ENCODE measurements at places on chromosomes 13 and 19.

GRCh38 chr13:47794963-47795362, 206.1 kb downstream of the SUCLA2 start:
- peak; percentile 17 for DNase-seq

GRCh38 chr19:39543477-39543857, 3.5 kb upstream of the EID2 start:
- DNase-seq = no peak

DNA sequence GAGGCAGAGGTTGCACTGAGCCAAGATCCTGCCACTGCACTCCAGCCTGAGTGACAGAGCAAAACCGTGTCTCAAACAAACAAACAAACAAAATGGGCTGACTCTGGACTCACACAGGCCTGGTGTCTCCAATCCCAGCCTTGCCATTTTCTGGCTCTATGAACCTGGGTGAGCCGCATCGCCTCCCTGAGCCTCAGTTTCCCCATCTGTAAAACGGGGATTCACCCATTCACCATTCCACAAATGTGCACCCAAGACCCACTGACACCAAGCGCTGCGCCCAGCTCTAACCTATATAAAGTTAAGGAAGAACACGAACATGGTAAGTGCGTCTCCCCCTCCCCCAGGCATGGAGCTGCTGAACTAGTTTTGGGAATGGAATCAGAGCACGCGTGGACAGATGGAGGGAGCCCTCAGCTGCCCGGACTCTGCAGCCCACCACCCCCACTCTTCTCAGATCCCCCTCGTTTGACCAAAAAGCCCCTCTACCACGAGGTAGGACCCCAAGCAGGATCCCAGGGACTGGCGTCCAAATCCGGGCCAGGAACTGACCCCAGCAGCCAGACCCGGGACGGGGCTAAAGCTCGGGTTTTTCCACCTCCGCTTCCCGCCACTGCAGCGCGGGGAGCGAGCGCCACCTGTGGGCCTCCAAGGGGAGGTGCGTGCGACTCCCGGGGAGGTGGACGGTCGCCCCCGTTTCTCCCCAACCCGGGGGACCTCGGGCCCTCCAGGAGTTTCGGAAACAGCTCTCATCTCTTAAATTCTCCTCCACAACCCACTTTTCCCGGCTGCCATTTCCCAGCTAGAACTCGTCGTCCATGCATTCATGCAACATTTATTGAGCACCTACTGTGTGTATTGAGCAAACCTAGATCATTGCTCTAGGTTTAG, 33.0 kb upstream of the ADGRE5 start:
- DNase-seq = peak; percentile 28

- no peak for DNase-seq
These were observed 42.4 kb downstream of the WASF3 start for GRCh38 chr13:26599860-26600259.

DNA sequence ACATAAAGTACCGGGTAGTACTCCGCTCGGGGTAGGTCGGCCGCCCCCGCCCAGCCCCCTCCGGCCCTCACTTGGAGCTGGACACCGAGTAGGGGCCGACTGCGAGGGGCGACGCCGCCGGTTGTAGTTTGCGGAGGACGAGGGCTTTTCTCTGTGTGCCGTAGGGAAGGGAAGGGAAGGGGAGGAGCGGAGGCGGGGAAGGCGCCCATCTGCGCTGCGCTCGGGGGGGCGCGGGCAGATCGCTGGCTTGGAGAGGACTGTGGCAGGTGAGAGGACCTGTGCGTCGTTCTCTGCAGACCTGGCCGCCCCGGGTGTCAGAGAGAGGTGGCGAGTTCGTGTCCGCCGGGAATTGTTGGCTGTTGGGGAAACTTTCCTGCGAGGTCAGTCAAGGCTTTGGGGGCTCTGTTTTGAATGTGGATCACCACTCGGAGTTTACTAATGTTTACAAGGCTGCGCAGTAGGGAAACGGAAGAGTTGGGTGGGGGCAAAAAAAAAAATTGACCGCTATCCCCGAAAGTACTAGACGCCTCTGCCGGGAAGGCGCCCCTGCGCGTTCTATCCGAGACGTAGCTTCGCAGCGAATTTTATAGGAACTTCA, 1.4 kb downstream of the ING1 start:
- peak; percentile 28 for DNase-seq

DNA sequence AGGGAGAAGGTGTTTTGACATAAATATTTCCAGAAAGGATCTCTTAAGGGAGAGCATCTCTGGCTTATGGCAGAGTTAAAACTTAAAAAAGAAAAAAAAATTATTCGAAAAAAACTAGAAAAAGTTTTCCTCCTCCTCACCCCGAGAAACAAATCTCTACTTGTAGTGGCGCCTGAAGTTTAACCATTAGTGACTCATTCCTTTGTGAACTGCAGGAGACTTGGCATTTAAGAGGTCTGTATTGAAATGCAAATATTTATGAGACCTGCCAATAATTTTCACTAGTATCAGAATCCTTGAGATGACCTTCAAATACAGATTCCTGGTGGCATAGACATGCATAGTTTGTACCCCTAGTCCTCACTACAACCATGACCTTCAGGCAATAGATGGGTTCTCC, 64.9 kb upstream of the MED4 start:
- DNase-seq = no peak

DNA sequence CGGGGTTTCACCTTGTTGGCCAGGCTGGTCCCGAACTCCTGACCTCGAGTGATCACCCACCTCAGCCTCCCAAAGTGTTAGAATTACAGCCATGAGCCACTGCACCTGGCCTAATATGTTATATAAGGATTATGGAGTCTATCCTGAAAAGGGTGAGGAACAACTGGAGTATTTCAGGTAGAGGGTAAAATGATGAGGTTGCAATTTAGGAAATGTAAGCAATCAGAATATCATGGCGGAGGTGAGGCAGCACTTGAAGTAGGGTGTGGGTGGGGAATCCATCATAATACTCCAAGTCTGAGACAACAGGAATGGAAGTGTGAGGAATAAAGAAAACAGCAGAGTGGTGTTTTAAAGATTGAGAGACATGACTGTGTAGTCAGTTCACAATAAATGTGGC, 582.2 kb downstream of the FGF9 start:
- no peak for DNase-seq

- DNase-seq = no peak
These were observed 20.7 kb downstream of the LIG1 start for GRCh38 chr19:48149430-48149829.

DNA sequence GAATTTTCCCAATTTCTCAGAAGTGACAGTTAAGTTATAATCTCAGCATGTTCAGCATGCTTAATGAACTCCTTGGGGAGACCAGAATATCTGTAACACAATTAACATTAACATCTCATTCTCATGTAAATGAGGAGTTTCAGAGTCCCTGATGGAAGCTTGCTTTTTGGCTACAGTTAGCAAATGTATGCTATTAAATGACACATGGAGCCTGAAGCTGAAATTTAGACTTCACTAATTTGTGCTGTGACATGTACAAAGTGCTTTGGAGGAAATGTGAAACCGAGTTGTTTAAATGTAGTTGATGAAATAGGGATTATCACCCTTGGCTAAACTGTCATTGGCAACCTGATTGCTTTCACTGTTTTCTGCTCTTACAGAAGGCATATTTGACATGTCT, 2265.1 kb upstream of the PCDH20 start:
- DNase-seq = no peak

DNA sequence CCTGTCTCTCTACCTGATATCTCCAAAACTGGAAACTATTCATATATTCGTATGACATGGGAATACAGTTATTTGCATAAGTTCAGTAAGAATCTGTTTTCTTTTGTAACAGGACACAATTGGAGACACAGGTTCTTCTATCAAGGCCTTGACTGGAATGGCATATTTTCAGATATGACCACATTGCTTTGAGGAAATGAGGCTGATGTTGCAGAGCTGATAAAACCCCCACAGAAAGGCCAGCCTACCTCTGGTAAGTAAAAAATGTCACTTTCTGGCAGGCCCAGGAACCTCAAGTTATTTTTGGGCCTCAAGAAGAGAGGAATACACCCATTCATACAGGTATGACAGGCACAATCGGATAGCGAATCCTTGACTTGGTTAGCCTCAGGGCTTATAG, 29.5 kb upstream of the KBTBD6 start:
- no peak for DNase-seq

DNA sequence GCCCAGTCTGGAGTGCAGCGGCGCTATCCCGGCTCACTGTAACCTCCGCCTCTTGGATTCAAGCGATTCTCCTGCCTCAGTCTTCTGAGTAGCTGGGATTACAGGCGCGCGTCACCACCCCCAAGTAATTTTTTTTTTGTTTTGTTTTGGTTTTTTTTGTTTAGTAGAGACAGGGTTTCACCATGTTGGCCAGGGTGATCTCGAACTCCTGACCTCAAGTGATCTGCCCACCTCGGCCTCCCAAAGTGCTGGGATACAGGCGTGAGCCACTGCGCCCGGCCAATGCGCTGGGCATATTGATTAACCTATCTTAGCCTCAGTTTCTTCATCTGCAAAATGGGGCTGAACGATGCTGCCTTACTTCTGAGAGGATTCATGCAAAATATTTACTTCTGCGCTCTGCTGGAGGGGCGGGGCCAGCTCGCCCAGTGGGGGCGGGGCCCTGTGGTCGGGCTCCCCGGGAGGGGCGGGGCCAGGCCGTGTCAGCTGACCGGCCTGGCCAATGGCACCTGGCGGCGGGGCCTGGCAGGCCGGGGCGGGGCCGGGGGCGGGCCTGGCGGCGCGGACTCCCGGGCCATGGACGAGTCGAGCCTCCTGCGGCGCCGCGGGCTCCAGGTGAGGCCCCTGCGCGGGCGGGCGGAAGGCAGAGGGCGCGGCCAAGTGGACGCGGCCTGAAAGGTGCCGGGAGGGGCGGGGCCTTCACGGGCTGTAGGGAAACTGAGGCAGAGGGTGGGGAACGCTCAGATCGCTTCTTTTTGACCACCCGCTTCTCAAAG, at the start of gene MAST3:
Gene MAST3 (plus strand): TSS at position 562 of the 776 bp plus-strand sequence. CDS start 15 bp downstream, at position 577.
- DNase-seq = peak; percentile 54

GRCh38 chr13:31330236-31330635, 130.5 kb downstream of the B3GLCT start:
- no peak for DNase-seq

GRCh38 chr19:52640916-52641315, 2.8 kb upstream of the ZNF83 start:
- no peak for DNase-seq

DNA sequence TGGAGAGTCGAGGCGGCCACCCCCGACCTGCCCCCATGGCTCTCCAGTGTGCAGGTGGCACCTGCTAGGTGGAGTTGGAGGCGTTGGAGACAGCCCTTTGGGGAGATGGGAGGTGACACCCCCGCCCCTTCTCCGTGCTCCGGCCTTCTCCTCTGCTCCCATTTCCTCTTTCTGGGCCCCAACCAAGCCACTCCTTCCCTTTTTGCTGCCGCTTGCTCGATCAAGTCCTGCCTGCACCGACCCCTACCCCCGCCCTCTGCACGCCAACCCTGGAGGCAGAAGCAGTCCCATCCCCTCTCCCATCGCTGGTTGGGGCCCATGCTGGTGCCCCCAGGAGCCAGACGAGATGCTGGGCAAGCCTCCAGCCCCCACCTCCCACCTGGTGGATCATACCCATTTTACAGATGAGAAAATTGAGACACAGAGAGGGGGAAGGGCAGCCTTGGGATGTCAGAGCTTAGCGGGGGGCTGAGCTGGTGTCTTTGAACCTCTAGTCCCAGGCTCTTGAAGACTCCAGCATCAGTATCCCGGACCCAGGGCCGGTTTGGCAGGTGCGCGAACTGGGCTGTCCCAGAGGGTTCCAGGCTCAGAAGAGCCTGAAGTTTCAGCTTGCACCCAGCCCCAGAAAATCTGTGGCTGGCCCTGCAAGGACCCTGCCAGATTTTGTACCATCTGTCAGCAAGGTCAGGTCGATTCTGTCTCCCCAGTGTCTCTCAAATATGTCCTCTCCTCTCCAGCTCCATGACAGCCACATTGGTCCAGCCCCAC, 10.3 kb downstream of the GNA15 start:
- DNase-seq = no peak

DNA sequence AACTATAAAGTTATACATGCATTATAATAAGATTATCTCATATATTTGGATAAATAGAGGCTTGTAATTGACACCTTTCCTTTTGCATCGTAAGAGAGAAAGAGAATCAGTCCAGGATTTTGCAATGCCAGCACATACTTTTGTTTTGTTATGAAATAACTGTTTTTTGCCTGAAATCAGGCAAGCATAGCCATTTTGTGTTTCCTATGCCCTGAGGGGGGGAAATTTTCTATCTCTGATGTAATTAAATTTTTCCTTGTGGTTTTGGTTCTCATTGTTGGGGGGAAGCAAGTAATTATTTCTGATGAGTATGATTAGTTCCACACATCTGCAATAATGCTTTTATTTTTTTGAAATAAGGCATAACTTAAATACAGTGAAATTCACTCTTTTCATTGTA, 229.4 kb downstream of the NDFIP2 start:
- peak; percentile 20 for DNase-seq

- DNase-seq = no peak
These were observed 18.9 kb downstream of the MYO1F start for GRCh38 chr19:8558325-8558724.

GRCh38 chr13:46079770-46080169, 25.1 kb downstream of the CPB2 start:
- no peak for DNase-seq

GRCh38 chr19:2774953-2775555, 8.0 kb downstream of the SGTA start:
- DNase-seq = no peak

DNA sequence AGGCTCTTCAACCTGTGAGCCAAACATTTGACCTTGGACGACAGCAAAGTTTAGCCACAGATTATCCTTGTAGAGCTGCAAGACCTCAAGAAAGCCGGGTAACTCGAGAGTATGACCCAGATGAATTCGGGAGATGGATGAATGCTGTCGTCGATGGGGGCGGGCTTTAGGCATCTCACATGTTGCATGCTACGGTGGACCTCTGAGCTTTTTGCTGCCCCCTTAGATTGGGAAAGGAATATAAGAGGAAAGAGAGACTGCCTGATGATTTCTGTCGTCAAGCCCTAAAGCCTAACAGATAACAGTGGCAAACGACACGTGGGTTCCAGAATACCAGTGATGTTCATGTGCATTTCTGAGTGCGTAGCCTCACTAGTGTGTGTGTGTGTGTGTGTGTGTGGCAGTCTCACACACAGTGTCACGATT, 730 bp upstream of the ABCC4 start:
- DNase-seq = no peak

Measured in HCEC 1CT (cell line).